Retina (tissue), 1 donor: ENCODE measurements at places on chromosomes 7 and 10.
A peak's percentile ranks its signal among the peaks of the same experiment; 100 is the strongest.

GRCh38 chr7:28348636-28349035 lies 63.7 kb upstream of the CREB5 start:
- DNase-seq = no peak

GRCh38 chr7:127710635-127711034 lies 58.6 kb downstream of the SND1 start:
- DNase-seq = no peak

DNA sequence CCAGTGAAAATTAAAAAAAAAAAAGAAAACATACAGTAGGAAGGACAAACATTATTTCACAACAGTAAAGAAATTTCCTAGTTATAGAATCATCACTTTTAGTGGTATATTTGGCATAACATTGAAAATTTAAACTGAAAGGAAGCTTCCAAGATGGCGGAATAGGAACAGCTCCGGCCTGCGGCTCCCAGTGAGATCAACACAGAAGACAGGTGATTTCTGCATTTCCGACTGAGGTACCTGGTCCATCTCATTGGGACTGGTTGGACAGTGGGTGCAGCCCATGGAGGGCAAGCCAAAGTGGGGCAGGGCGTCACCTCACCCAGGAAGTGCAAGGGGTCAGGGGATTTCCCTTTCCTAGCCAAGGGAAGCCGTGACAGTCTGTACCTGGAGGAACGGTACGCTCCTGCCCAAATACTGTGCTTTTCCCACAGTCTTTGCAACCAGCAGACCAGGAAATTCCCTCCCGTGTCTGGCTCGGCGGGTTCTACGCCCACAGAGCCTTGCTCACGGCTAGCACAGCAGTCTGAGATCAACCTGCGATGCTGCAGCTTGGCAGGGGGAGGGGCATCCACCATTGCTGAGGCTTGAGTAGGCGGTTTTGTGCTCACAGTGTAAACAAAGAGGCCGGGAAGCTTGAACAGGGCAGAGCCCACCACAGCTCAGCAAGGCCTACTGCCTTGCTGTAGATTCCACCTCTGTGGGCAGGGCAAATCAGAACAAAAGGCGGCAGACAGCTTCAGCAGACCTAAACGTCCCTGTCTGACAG lies 19.4 kb downstream of the PON3 start:
- DNase-seq = no peak

GRCh38 chr7:20561908-20562307 lies 53.6 kb upstream of the ABCB5 start:
- DNase-seq = no peak

DNA sequence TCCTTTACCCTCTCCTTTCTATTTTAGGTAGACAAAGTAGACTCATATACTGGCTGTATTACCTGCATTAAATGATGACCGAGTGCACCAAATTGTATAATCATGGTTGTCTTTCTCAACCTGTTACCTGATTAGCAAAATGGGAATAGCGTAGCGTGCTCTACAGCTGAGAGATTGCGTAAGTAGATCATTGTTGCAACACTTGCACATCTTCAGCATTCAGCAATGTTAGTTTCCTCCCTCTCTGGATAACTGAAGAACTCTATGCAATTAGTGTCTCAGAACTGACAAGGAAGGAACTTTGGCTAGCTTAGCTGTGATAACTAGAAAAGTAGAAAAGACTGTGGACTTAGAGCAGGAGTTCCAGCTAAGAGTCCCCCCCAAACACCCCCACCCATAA lies 787.4 kb downstream of the PHTF2 start:
- no peak for DNase-seq

DNA sequence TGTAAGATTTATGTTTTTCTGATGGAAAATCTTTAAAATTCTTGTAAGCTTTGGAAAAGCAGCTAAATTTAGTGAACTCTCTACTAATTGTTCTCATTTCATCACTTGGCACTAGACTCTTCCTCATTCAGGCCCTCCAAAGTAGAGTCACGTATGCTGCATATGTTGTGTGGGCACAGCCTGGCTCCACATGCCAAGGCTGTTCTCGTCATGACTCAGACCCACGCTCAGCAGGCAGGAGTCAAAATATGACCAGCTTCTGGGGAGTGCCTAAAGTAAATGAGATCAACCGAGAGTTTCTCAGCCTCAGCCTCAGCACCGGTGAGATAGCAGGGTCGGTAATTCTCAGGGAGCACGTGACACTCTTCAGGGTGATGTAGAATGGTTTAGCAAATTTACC lies 1672.9 kb downstream of the REEP3 start:
- DNase-seq = no peak

GRCh38 chr10:114537736-114538135 lies 120.3 kb downstream of the ABLIM1 start:
- DNase-seq = peak; percentile 14

DNA sequence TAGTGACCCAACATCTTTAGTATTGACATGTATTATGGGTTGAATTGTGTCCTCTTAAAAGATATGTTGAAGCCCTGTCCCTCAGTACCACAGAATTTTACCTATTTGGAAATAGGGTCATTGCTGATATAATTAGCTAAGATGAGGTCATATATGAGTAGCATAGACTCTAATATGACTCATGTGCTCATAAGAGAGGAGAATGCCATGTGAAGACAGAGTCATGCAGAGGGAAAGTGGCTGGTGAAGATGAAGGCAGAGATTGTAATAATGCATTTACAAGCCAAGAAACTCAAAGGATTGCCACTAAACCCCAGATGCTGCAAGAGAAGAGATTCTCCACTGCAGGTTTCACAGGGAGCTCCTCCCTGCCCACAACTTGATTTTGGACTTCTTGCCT lies 496.4 kb downstream of the KIF20B start:
- no peak for DNase-seq

DNA sequence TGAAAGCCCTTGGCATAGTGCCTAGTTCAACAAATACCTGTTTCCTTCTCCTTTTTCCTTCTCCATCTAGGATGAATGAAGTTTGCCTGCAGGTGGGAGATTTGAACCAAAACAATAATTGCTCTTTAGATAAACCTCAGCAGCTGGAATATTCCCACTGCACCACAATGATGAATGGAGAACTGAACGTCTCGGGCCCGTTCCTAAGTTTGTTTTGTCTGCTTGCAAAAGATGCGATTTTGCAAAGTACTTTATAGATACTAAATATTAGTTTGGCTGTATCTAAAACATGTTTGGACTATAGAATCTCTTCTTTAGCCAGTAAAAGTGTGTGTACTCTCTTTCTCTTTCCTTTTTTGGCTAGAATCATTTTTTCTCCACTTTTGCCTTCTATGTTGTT lies 75.8 kb upstream of the BMPER start:
- no peak for DNase-seq

GRCh38 chr7:131235489-131236317 lies 92.0 kb upstream of the MKLN1 start:
- DNase-seq = no peak

- peak; percentile 38 for DNase-seq
Measured at GRCh38 chr10:91575044-91575610, 57.7 kb downstream of the PPP1R3C start.

DNA sequence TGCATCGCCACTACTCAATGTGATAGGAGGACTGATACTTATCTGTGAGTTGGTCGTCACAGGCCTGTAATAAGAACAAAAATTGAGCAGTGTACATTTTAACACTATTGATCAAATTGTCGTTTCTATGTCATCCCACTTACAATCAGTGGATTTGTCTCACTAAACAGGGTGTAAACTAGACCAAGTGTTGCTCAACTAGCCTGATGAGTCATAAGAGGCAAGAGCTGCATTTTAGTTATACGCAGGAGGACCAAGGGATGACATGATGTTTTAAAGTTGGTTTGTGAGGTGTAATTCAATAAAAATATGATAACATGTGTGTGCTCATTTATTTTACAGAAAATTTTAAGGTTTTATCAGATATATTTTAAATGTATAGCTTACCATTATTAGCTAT lies 1239.2 kb downstream of the REEP3 start:
- DNase-seq = no peak

DNA sequence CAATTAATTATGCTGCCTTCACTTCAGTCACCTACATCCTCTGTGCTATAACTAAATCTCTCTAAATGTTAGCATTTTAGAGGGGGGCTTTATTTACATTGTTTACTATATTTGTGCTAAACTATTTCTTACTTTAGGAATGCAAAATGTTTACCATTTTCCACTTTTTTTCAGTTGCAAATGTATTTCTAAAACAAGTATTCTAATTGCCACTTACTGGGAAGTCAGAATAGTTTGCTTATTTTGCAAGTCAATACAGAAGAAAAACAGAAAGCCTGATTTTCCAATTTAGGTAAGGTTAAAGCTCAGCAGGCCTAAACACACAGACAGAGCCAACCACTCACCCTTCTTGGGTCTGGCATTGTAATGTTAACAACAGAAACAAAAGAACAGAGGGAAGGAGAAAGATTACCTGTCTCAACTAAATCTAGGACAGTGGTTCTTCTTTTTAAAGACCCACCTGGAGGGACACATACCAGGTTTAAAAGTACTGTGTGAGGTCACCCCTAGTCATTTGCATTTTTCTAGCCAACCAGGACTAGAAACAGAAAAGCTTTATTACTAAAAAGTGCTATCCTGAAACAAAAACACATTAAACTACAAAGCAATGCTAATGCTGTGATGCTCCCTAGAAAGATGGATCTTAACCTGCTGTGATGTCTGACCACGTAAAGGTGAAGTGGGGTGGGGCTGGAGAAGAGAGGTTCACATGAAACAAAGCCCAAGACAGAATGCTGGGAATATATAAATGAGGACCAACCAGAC lies 178.2 kb downstream of the SLC25A13 start:
- no peak for DNase-seq
